ENCODE measurements at places on chromosomes 16 and 17. TPM values are rescaled to one million over a fixed set of nuclear protein-coding genes. Genes with fewer than 3 reads are reported as not detected.

Gene TM4SF5
- 171 TPM for total RNA-seq

- no peak for DNase-seq
These were observed 159.8 kb downstream of the COPRS start for GRCh38 chr17:31699281-31699680.

Gene PITPNM3
- total RNA-seq = 2.1 TPM

DNA sequence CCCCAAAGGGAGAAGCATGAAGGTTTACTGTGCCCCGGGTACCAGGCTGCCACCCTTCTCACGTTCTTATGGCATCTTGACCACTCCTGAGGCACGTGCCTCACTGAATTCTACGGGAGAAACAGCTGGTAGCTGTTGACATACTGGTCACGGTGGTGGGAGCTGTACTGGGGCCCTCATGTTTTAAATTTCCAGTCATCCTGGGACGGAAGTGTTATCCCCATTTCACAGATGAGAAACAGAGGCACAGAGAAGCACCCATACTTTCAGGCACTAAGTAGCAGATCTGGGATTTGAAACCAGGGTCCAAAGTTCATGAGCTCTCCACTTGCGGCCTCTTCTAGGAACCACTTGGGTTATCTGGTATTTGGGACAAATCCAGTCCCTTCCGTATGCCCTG lies 26.3 kb upstream of the DOC2B start:
- no peak for DNase-seq

DNA sequence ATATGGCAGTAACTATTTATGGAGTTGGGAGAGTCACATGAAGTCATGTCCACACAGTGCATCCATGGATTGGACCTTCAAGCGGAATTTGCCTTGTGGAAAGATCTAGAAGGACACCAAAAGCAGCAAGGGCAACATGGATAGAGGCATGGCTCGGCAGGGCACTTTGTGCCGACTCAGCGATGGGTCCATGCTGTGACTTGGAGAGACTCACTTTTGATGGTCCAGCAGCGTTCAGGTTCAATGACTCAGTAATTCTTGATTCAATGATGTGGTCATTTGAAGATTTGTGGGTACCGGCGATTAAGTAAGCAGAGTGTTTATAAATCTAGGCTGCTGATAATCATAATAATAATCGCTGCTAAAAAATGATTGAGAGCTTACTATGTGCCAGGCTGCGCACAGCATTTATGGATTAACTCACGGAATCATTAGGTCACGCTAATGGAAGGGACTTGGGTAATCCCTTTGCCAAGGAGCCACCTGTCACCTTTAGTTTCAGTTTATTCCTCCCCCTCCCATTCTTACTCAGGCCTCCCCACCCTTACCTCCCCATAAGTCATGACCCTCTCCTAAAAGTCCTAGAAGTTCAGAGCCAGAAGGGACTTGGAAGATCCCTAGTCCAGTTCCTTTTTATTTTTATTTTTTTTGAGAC lies 127.5 kb upstream of the CRHR1 start:
- no peak for DNase-seq

DNA sequence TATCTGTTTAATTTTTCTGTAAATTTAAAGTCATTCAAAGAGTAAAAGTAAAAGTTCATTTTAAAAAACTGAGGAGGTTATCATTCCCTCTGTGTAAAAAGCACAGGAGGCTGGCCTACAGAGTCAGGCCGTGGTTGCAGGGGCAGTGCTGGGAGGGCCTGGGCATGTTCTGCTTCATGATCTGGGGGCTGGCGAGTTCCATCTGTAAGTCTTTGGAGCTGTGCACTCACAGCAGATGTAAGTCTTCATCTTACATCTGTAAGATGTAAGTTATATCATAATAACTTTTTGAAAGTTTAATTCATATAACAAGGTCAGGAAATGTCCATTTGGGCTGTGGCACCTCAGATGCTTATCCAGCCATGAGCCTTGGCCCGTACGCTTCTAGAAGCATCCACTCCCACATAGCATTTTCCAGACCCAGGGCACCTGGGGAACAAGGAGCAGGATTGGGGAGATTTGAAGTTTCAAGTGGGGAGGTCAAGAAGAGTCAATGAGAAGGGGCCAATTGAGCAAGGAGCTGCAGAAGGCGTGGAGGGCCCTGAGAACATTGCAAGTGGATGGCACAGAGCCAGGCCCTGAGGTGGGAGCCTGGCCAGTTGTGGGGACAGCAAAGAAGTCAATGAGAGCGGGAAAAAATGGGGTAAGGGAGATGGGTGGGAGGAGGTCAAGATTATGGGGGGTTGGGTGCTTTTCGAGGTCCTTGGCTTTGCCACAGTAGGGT lies 54.1 kb downstream of the TNFRSF13B start:
- DNase-seq = peak; percentile 18

GRCh38 chr17:77036136-77036840 lies 104.5 kb upstream of the SEC14L1 start:
- no peak for DNase-seq

Gene SP2
- 19.7 TPM for total RNA-seq

- DNase-seq = no peak
These were observed 14.4 kb downstream of the MYBBP1A start for GRCh38 chr17:4540687-4541327.

DNA sequence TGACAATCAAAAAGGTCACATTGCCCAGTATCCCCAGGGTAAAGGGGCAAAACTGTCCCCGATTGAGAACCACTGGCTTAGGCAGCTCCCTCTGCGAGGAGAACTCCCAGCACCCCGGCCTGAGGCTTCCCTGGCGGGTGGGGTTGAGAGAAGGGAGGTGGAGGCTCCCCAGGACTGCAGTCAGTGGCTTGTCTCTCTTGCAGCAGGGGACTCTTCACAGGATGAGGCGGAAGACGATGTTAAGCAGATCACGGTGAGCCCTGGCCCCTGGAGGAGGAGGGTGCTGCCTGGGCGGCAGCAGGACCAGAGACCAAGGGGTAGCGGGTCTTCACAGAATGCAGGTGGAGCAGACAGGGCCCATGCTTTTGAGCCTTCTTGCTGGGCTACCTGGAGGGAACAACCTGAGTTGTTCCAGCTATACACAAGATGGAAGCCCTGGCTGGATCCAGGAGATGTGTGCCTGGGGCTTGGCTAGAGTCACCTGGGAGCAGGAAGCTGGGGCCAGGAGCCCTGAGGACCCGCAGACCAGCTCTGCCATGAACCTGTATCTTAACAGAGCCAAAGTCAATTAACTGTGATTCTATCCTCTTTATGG lies 16.8 kb downstream of the POLR3E start:
- peak; percentile 32 for DNase-seq

GRCh38 chr16:1010251-1010650 lies 28.7 kb downstream of the SOX8 start:
- no peak for DNase-seq

DNA sequence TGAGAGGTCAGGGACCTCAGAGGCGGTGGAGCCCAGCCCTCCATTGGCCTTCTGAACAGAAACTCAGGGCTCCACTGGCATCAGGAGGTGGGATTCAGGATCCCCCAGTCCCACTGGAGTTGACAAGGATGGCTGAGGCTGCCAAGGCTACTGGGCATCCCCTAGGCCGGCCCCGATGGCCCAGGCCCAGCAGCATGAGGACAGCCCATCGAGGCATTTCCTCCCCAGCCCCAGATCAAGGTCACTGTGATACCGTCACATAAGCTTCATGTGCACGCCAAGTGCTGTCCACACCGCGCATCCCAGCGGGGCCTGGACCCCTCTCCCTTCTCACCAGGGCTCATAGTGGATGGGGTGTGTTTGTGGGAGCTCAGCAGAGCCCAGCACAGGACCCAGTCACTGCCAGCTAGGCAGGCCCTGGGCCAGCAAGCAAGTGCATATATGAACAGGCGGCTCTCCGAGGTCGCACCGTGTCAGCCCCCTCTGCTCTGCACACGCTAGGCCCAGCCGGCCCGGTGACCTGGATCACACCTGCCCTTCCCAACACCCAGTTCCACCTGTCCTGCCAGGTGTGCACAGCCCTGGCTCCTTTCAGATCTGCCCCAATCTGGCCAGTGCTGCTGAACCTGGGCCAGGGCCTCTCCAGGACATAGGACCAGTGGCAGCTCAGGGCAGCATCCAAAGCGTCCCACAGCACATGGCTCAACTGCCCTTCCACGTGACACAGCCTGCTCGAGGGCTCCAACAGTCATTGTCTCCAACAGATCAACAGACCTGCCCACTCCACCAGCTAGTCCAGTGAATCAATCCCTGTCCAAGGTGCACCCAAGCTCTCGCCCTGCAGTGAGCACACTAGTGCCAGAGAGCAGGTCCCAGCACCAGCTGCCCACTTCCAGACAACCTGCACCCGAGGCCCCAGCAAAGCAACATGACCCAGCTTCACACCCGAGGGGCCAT lies 32.8 kb upstream of the RASD1 start:
- no peak for DNase-seq

DNA sequence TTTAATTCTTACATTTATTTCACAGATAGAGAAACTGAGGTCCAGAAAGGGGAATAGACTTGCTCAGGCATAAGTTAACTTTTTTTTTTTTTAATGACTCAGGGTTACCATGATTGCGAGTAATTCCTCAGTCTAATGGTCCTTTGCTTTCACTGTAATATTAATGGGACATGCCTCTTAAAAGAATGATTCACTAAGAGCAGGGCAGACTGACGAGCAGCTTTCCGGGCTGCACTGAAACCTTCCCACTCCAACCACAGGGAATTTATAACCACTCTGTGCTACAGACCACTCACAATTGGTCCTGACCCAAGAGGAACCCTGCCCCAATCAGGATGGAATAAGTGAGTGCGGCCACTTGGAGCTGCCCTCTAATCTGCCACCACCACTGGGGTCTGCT lies 5.7 kb downstream of the HOXB2 start:
- no peak for DNase-seq

Gene ZDHHC1
- total RNA-seq = 14.5 TPM

DNA sequence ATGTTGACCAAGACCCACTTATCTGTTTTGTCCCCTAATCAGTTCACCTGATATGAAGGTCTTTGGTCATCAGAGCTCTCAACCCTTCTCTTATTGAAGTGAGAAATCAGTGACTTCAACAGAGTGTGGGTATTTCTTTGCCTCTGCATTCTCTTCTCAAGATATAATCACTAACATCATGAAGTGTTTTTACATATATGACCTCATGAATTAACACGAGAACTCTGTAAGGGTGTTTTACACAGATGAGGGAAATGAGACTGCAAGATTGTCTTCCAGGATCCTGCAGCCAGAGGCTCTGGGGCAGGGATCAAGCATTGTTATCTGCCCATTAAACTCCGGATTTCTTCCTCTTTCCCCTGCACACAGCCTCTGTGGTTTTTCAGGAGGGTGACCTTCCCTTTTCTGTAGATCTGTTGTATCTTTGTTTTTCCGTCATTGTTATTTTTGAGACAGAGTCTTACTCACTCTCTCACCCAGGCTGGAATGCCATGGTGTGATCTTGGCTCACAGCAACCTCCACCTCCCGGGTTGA lies 22.7 kb downstream of the LCMT1 start:
- DNase-seq = no peak

GRCh38 chr16:19338335-19338734 lies 52.8 kb downstream of the CLEC19A start:
- no peak for DNase-seq

DNA sequence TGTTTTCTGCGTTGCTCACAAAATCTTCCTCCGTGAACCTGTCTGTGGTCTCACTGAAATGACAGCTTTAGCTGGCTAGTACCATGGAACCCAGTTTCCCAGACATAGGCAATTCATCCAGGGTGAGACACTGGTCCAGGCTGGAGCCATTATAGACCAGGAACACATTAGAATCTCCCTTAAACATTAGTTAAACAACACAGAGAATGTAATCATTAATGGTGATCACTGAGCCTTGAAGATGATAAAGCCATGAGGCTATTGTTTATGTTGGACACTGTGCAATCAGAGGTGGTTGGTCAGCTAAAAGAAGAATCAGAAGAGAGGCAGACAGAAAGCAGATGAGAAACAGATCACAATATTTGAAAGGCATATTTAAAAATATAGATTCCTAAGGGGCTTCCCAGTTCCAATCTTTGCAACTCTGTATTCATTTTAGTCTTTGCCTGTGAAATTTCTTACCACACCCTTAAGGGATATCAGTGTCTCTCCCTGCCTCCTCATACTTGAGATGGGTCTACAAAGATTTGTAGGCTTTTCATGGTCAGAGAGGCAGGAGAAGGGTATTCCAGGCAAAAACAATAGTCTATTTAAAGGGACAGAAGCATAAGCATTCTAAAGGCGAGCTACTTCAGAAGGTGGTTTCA lies 317.9 kb downstream of the MAP2K6 start:
- no peak for DNase-seq

DNA sequence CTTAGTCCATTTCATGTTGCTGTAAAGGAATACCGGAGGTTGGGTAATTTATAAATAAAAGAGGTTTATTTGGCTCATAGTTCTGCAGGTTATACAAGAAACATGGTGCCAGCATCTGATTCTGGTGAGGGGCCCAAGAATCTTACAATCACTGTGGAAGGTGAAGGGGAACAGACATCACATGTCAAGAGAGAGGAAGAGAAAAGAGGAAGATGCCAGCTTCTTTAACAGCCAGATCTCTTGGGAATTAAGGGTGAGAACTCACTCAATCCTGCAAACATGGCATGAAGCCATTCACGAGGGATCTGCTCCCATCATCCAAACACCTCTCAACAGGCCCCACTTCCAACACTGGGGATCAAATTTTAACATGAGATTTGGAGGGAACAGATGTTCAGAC lies 49.5 kb downstream of the BMERB1 start:
- no peak for DNase-seq

GRCh38 chr16:24734382-24734781 lies 4.9 kb downstream of the TNRC6A start:
- DNase-seq = no peak
